ENCODE measurements at places on chromosomes 7 and 10.

DNA sequence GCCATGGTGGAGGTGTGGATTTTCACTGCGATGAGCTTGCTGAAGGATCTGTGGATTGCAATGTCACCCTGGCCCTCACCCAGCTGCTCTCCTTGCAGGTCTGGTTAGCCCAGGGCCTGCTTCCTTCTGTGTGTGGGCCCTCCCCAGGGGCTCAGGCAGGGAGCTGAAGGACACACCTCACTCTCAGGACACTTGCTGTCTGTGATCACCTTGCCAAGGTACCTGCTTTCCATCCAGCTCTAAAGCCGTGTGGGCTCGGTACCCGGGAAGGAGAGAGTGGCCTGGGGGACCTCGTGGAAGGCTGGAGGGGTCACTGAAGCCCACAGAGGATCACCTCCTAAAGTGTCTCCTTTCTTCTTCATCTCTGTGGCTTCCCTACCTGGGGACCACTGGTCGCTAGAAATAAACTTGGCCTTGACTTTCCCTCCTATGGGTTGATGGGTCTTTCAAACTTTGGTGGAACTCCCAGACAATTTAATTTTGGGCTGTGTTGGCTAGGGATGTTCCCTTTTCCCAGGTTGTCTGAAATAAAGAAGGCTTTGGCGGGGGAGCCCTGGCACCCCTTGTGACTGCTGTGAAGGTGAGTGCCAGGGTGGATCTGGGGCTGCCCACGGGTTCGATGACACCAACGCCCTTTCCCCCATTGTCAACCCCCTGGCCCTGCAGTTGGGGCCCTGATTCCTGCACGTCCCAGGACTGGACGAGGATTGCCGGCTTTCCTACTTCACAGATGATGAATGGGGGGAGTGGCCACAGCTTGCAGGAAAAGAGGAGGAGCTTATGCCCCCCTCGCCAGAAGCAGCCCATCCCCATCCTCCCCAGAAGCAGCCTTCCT lies 331.0 kb downstream of the ADARB2 start:
- DNase-seq = no peak

- DNase-seq = peak; percentile 54
Observed at GRCh38 chr7:28179120-28180030, 1.2 kb downstream of the JAZF1 start.

- DNase-seq = no peak
Observed at GRCh38 chr7:95867309-95867708, 95.0 kb downstream of the DYNC1I1 start.

GRCh38 chr7:54774785-54775740 lies 16.1 kb upstream of the SEC61G start:
- DNase-seq = no peak

DNA sequence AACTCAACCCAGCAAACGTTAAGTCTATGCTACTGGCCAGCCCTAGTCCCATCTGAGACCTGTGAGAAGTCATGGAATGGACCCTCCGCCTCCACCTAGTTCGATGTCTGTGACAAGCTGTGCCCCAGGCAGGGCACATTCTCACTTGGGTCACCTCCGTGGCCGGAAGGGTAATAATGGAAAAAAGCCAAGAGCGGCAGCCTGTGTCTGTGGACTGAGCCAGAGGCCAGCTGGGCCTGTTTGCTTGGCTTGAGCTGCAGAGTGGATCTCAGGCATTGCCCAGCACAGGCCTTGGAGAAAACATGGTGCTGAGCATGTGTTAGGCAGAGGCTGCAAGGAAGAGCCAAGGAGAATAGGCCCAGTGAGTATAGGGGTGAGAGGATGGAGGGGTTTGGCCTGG lies 97.8 kb downstream of the GALNT17 start:
- DNase-seq = no peak

DNA sequence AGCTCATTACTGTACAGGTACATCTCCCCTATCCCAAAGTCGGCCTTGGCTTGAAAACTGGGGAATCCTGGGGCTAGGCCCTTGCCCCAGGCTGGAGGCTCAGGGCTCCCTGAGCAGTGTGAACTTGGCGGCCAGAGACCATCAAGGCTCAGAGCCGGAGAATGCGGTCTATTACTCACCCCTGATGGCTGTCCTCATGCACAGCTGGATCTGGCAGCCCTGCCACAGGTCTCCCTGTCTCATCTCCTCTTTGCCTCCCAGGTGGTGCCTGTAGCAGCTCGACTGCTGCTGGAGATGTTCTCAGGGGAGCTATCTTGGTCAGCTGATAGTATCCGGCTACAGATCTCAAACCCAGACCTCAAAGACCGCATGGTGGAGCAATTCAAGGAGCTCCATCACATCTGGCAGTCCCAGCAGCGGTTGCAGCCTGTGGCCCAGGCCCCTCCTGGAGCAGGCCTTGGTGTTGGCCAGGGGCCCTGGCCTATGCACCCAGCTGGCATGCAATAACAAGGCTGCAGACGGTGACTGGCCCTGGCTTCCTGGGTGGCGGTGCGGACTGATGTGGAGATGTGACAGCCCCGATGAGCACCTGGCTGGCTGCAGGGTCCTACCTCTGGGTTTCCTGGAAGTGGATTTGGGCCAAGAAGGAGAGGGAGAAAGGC lies 10.7 kb downstream of the IRF5 start:
- no peak for DNase-seq

GRCh38 chr10:12862459-12862858 lies 139.1 kb downstream of the CCDC3 start:
- no peak for DNase-seq

- DNase-seq = no peak
Observed at GRCh38 chr7:97006055-97006815, 882 bp downstream of the DLX6 start.

DNA sequence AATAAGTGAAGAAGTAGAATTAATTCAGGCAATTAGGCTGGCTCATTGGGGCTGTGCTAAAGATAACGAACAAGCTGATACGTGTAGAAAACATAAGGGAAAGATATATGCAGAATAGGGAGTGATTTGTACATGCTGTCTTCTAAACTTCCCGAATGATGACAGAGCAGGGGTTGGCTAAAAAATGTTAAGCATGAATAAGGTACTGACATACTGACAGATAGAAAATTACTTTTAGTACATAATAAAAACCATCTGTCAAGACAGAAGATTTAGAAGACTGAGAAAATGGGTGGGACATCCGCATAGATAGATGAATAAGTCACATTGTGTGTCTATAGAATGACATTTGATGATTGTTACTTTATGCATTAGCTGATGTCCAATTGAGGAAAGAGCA lies 158.8 kb upstream of the ZNF804B start:
- DNase-seq = no peak

- DNase-seq = no peak
Observed at GRCh38 chr10:6030940-6031339, 31.2 kb downstream of the IL2RA start.

DNA sequence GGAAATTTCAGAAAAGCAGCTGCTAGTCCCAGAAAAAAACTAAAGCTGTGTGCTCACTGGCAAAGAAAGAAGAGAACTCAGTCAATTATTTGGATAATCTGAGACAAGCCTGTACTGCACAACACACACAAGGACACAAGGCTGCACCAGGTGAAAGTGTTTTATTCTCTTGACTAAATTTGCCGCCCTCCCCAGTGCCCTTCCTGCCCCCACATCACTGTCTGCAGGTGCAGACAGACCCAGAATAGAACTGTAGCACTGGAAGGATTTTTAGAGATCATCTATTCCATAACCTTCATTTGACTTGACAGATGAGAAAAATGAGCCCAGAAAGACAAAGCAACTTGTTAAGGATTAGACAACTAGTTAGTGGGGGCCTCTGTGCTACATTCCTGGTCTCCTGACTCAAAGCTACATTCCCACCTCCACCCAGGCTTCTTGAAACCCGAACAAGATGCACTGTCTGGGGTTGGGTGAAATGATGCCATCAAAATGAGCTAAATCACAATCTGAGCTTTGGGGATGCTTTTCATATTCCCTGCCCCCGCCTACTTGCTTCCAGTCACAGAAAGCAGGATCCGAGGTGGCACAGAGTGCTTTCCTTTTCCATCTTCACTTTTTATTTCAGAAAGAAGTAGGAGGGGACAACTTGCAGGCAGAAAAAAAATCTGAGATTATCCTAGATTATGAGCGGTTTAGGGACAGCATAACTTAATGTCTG lies 5.2 kb upstream of the VAX1 start:
- no peak for DNase-seq

DNA sequence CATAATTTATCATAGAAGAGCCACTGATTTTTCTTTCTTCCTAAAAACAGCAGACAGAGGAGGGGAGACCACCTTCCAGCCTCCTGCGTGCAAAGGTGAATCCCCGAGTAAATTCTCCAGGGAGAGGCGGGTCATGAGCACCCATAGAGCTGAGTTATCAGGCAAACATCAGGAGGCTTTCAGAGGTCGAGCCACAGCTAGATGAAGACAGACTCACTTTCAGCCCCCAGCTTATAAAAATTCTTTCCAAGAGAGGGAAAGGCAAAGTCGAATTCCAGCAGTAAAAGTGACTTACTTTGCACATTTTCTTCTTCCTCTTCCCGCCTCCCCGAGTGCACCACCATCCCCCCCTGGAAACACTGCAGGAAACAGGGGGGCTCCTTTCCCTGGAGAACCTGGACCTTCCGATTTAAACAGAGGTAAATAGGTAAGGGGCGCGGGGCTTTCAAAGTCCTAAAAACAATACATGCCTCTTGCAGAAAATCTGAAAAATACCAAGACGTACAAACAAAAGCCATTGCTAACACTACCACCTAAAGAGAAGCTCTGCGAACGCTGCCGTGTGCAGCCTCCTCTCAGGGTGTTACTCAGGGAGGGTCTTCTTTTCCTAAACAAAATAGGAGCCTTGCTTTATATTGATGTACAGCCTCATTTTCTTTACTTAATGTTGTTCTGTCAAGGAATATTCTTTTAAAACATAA lies 163.8 kb downstream of the SVIL start:
- no peak for DNase-seq

DNA sequence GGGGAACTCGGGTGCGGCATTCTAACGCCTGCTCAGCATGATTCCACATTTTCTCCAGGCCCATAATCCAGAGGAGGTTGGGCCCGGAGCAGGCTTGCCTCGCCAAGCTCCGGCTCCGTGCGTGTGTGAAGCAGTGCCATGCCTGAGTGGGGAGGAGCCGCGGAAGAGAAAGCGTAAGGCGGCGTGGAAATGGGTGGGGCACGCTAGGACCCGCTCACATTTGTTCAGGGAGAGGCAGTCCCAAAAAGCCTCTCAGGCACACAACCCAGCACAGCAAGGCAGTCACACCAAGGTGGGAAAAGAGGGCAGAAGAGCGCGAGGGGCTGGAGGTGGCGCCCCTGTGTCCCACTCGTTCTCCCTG lies 695 bp upstream of the VDAC2 start:
- DNase-seq = peak; percentile 53

GRCh38 chr10:93554760-93555432 lies 11.6 kb upstream of the FFAR4 start:
- peak; percentile 33 for DNase-seq

DNA sequence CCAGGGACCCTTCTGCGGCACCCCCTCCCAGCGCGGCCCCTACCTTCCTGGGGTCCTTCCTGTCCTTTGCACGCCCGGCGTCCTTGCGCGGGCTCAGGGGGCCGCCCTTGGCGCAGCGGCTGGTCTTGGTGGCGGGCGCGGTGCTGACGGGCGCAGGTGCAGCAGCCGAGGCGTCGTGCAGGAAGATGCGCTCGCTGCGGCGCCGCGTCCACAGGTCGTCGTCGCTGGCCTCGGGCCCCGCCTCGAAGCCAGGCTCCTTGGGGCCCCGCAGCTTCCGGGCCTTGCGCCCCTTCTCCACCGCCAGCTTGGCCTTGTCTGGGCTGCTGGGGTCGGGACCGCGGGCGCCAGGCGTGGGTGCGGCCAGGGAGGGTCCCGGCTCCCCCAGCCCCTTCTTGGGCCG lies 49.8 kb downstream of the SLC29A4 start:
- DNase-seq = no peak

Measured in stimulated activated CD4-positive, alpha-beta T cell treated with anti-CD3 and anti-CD28 coated beads, Interleukin-15, amount 100 ng/mL, for 48 hours (primary cell).